ENCODE measurements at places on chromosomes 11 and 22.

- no peak for DNase-seq
Observed at GRCh38 chr11:3199537-3200295, 18.9 kb downstream of the MRGPRG start.

GRCh38 chr11:101478587-101479369, 105.0 kb downstream of the TRPC6 start:
- DNase-seq = no peak

DNA sequence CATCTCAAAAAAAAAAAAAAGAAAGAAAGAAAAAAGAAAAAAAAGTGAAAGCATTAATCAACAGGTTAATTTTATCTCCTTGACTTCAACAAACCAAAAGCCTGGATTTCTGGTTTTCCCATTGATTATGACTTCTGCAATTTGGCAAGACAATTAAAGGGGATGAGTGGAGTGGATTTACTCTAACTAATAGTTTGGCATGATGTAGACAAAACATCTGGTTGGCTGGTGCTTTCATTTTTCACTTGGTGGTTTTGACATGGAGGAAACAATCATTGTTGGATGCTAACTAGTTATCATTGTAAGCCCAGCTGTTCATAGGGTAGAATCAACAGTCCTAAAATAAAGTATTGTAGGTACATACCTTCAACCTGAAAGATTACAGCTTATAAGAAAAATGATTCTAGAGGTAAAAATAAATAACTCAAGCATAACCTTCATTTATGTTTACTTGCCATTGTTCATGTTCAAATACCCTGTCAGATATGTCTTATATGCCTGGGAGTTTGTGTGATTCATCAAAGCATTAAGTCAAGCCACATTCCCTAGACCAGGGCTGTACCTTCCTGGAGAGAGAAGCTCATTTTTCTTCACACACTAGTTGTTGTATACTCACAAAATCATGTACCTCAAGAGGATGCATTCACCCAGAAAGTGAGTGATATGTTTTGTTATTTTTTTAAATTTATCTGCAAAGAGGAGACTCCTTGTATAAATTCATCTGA, 15.1 kb downstream of the FIBIN start:
- DNase-seq = no peak

- no peak for DNase-seq
Observed at GRCh38 chr22:29259253-29259899, 8.4 kb downstream of the RHBDD3 start.

GRCh38 chr11:134714021-134714656, 302.1 kb upstream of the B3GAT1 start:
- DNase-seq = no peak

DNA sequence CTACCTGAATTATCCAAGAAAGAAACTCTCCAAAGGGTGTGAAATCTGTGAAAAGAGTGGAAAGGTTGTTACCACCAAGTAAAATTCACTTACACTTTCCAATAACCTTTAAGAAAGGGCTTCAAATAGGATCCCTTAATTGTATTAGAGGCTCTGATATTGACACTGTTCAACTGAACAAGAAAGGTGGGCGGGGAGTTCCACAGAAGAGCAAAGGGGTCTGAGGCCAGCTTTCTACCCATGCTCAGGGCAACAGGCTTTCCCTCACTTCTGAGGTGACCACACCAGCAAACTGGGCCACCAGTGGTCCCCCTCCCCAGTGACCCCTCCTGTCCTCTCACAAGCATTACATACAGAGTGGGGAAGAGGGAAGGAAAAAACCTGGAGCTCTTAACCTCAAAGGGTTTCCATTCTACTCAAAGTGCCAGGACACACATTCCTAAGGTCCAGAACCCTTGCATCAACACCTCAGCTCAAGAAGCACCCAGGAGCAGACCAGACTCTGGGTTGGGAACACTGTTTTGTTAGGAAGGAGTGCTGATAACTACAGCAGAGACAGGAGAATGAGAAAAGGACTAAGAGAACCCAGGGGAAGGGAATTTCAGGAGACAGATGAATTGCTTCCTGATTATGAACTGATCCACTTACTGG, 71.6 kb upstream of the AKIP1 start:
- DNase-seq = no peak

DNA sequence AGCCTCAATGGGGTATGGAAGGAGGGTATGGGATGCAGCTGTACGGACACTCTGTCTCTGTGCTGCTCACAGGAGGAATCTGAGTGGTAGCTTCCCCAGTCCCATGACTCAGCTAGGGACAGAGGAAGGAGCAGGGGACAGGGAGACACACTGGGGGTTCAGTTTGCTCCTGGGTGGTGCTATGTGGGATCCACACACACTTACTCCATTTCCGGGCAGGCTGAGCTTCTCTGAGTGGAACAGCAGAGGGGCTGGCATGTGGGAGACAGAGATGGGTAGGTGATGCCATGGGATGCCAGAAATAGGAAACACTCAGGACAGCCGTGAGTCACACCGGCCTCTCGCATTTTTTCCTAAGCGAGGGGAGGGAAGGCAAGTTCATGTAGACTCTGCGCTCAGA, 59.2 kb upstream of the KIRREL3 start:
- no peak for DNase-seq

DNA sequence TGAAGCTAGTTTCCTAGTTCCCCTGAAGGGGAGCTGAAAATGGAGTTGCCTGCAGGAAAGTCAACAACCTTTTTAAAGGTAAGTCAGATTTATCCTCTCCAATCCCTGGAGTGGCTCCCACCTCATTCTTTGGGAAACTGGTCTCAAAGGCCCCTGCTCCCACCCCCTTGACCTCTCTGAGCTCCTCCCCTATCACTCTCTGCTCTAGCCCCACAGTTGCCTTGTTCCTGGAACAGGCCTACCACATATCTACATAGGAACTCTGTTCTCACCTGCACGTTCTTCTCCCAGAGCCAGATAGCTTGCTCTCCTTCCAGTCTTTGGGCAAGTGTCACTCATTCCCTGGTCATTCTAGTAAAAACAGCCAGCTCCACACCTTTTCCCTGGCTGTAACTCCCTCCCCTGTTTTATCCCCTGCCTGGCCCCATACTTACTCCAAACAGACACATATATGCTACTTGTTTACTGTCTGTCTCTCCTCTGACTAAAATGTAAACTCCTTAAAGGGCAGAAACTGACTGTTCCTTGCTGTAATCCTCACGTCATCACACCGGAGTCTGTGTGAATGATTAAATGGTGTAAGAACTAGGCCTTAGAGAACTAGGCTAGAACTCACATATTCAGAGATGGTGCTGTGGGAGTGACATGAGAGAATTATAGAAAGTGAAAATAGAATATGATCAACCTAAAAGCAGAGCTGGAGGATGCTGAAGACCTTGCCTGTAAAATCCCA, 53.3 kb downstream of the TCF20 start:
- no peak for DNase-seq

- DNase-seq = no peak
Observed at GRCh38 chr11:86222081-86222480, 22.5 kb upstream of the EED start.

GRCh38 chr11:68471360-68472340, 11.1 kb downstream of the PPP6R3 start:
- DNase-seq = no peak

Measured in globus pallidus (tissue), 1 donor.